Ascending aorta (tissue), 2 donors: ENCODE measurements at places on chromosomes 5 and 9.

GRCh38 chr9:26786564-26786963 is 106.0 kb downstream of the CAAP1 start:
- no peak for DNase-seq

- DNase-seq, result no peak
These were observed 95.5 kb upstream of the PTPN3 start for GRCh38 chr9:109593612-109594011.

DNA sequence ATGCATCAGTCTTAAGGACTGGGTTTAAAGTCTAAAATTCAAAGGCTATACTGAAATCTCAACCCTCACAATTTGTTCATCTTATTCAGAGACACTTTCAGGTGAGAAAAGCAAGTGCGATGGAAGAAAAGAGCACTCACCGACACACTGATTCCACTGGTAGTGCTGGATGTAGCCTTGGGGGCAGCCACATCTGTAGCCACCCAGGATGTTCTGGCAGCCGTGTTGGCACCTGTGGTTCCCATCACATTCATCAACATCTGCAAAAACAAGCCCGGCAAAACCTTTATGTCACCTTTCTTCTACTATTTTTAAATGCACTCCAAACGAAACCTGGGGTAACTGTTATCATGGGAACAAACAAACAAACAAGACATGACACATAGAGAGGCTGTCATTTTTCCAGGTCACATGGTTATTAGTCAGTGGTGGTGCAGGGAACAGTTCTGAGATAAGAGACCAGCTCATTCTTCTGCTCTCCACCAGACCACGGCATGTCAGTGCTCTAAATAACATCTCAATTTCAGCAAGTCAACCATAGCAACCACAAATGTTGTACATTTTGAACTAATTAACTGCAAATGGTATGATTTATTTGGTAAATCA is 188.4 kb downstream of the SLC12A2 start:
- DNase-seq, result no peak

DNA sequence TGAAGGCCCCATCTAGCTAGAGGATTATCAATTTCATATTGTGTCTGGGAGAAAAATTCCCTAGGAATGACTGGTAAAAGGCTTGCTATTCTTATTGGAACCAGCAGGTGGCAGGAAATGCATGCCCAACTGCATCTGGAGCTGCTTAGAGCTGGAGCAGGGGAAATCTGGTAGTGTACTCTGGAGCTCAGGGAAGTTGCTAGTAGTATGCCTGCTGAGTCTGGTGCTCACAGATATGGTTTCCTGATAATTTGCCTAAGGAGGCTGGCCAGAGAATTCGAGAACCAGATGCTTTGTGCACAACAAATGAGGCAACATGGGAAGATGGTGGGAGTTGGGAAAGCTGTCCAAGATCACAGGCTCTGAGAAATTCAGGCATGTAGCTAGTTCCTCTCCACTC is 53.7 kb downstream of the G3BP1 start:
- DNase-seq, result no peak

DNA sequence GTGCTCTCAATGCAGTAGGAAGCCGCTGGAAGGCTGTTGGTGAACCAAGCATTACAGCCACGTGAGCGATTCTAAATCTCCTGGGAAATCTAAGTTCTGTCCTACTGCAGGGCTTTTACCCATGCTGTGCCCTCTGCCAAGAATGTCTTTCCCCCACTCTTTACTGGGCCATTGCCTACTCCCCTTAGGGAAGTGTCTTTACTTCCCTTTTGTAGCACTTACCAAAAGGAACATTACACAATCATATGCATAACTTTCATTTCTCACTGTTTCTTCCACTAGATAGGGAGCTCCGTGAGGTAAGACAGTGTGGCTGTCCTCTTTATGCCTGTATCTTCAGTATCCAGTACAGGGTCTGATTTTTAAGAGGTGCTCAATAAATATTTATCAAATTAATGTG is 241.7 kb upstream of the NR4A3 start:
- DNase-seq, result no peak

- no peak for DNase-seq
These were observed 91.8 kb downstream of the SAXO1 start for GRCh38 chr9:18941060-18941740.
